ENCODE measurements at places on chromosomes 7 and 10. TPM values are rescaled to one million over a fixed set of nuclear protein-coding genes. Genes with fewer than 3 reads are reported as not detected.

INHBA gene
- 0.08 TPM for total RNA-seq

GRCh38 chr7:99142727-99143520, 984 bp downstream of the SMURF1 start:
- peak; percentile 92 for DNase-seq

DNA sequence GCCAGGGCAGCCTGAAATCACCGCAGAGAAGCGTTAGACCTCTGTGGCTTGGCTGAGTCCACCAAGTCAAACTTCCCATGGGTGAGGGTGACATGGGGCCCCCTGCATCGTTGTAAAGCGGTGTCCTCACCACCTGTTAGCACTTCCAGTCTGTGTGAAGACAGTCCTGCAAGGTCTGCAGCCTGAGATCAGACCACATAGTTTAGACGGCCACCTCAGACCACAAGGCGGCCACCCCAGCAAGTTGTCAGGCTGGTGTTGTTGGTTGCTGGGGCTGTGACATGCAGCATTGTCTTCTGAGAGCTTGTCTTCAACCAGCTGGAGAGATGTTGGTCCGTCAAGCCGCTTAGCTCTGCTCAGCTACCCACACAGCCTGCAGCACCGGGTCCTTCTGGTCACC, 44.1 kb upstream of the TARP start:
- DNase-seq = no peak

- DNase-seq = no peak
These were observed 24.6 kb downstream of the FRMPD2 start for GRCh38 chr10:48249763-48250351.

GRCh38 chr7:96144260-96144526, 177.7 kb downstream of the SLC25A13 start:
- no peak for DNase-seq

OAT gene
- total RNA-seq = 36.6 TPM

DNA sequence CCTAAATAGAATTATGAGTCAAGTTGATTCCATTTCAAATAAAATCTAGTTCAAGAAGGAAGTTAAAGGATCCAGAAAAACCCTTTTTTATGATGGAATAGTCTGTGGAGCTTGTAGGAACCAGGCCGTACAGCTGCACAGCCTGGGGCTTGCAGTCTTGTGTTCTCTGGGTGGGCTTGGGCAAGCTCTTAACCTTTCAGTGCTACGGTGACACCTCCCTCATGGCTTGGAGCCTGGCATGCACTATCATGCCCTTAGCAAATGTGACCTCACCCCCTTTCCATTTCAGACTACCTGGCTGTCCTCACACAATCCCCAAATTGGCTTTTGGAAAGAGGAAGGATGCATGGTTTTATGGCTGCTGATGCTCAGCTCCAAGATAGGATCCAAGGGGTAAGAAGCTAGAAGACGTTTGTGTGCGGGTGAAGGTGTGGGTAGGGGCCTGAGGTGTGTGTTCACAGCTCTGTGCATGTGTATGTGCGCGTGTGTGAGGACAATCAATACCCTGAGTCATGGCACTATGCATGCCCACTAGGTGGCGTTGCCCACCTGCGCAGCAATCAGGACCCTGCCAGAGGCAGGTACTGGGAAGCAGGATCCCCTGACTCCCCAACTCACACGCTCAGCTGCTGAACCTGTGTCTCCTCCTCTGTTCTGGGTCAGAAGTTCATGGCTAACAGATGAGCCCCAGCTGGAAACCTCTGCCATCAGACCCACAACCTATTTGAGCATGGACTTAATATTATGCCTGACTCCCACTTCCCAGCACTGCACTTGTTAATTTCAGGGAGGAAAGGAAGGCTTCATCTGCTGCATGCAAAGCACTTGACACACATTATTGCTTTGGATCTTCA, 113.4 kb downstream of the PTPN20 start:
- peak; percentile 69 for DNase-seq

AHR gene
- 73.9 TPM for total RNA-seq

- no peak for DNase-seq
These were observed 33.8 kb upstream of the LOXL4 start for GRCh38 chr10:98301664-98302319.

- no peak for DNase-seq
These were observed 64.4 kb downstream of the EGFR start for GRCh38 chr7:55083206-55083605.

PSAP gene
- 676 TPM for total RNA-seq

- DNase-seq = no peak
These were observed 78.6 kb upstream of the MPP7 start for GRCh38 chr10:28381466-28381865.
